ENCODE measurements at places on chromosomes 4 and X.

DNA sequence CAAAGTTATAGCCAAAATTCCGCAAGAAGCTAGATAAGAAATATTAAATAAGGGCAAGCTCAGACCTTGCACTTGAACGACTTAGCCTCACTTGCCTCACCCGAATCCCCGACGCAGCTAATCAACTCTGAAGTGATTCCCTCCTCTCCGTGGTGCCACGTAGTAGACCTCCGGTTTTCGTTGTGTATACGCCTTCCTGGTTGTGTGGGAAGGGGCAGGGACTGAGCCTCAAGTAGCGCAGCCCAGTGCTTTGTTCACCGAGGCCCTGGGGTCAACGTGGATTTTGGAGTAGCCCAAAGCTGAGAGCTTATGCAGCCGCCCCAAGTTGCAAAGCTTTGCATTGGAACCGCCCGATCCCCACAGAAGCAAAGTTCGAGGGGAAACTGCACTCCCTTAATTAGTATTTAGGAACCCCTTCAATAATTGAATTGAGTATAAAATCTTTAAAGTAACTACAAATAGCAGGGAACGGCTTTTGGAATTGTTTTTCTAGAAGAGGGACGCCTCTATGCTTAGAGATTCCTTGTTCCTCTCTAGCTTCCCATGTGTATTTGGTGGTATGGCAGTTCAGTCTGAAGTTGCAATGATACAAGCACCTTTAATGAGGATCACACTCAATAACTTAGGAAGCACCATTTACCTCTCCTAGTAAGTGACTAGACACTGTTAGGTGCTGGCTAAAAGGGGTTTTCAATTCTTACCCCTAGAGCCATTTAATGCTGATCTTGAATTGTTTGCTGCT is 55.7 kb downstream of the LINC00632 start:
- no peak for DNase-seq

GRCh38 chr4:152369203-152369901 is 166.5 kb downstream of the FBXW7 start:
- DNase-seq = no peak

DNA sequence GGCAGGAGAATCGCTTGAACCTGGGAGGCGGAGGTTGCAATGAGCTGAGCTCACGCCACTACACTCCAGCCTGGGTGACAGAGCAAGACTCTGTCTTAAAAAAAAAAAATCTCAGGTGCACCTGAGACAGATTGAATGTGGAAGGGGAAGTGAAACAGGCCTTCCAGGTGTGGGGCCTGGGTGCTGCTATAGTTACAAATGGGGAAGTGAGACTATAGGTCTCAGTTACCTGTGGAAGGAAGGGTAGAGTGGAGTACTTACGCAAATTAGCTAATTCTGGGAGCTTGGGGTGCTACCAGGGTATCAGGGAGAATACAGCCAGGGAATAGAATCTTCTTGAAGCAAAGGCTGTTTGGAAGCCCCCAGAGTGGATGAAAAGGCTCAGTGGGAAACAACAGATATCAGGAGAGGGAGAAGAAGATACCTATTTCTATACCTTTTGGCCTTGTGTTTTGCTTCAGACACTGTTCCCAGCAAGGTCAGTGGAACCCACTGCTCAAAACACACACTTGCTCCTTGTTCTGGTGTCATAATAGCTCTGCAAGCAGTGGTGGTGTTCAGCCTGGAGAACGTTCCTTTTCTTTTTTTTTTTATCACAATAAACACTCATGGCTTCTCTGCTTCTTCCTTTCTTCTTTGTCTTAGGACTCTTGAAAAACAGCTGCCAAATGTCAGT is 7.0 kb downstream of the CD38 start:
- no peak for DNase-seq

- DNase-seq = no peak
These were observed 121.8 kb downstream of the ARHGAP10 start for GRCh38 chr4:147853706-147854105.

Data from hypothalamus (tissue), 51 donors.